ENCODE measurements at places on chromosomes 16 and 17. TPM values are rescaled to one million over a fixed set of nuclear protein-coding genes. Genes with fewer than 3 reads are reported as not detected.

- DNase-seq = no peak
These were observed 19.2 kb downstream of the PRKCB start for GRCh38 chr16:23855010-23855409.

The CTRB2 gene
- total RNA-seq = 7.3 TPM

DNA sequence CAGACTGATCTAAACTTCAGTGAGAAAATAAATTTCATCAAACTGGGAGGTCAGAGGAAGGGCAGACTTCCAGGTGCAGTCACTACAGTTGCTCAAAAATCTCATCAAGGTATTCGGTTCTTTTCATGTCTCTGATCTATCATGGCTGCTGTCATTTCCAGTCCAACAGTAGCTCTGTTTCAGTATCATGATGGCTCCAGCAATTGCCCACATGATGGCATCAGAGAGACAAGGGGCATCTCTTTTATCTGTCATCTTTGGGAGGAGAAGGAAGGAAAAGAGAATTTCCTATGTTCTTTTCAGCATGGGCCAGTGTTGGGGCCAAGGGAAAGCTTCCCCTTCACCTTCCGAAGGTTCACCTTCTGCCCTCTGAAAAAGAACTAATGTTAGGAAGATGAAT lies 504.9 kb upstream of the HSBP1 start:
- no peak for DNase-seq

DNA sequence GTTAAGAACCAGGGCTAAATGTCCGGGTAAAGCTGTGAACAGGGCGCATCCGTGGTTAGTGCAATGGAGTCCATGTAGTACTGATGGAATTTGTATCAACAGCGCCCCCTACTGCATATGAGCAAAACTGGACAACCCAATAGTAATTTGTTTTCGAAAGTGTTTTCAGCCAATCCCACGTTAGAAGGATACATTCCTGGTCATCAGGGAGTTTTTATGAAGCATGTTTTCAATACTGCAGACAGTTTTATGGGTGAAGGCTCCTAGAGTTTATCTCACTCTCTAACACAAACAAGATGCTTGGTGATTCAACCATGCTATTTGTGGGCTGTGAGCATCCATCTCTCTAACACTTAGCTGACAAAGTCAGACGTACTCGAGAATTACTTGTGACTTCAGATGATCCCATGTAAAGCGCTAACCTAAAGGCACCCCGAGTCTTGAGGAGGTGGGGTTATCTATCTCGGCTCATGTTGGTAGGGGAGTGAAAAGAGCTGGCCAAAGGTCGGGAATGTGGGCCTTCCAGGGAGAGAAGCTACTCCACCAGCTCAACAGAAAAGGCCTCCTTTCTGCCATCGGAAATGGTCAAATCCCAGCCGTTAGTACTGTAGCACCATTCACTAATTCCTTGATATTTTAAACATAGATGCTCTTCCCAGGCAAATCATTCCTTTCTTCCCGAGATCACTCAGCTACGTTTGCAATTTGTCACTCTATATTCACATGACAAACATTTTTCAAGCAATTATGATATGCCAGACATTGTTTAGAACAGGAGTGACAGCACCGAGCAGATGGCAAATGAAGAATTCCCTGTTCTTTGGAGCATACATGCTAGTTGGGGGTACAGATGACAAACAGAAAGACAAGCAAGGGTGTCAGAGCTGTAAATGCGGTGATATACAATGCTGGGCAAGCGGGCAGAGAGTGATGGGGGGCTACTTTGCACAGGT lies 46.9 kb upstream of the HNF1B start:
- DNase-seq = no peak

DNA sequence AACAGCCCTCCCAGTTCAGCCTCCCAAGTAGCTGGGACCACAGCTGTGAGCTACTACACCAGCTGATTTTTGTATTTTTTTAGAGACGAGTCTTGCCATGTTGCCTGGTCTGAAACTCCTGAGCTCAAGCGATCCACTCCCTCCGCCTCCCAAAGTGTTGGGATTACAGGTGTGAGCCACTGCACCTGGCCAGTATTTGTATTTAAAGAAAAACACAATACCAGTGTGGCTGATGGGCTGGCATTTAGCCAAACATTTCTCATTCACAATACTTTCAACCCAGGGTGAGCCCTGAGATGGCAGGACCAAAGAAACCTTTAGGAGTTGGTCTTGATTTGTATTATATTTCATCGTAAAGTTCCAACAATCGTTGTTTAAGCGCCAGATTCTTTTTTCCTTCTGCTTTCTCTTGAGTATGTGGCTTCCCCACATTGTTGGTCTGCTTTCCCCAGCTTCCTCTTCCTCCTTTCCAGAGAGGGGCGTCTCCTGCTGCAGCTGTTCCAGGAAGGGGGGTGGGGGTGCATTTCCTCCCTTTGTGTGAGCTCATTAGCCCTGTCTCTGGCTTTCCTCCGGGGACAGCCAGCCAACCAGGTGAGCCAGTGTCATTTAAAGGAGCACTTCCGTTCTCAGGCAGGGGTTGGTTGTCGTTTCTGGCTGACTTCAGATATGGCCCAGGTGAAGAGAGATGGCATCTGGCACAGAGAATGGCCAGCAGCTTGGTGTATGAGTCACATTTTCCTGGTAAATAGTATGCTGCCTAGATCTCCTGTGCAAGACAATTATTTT lies 79.9 kb downstream of the GPRC5B start:
- DNase-seq = no peak

- DNase-seq = no peak
These were observed 18.1 kb upstream of the GAN start for GRCh38 chr16:81296631-81297030.

DNA sequence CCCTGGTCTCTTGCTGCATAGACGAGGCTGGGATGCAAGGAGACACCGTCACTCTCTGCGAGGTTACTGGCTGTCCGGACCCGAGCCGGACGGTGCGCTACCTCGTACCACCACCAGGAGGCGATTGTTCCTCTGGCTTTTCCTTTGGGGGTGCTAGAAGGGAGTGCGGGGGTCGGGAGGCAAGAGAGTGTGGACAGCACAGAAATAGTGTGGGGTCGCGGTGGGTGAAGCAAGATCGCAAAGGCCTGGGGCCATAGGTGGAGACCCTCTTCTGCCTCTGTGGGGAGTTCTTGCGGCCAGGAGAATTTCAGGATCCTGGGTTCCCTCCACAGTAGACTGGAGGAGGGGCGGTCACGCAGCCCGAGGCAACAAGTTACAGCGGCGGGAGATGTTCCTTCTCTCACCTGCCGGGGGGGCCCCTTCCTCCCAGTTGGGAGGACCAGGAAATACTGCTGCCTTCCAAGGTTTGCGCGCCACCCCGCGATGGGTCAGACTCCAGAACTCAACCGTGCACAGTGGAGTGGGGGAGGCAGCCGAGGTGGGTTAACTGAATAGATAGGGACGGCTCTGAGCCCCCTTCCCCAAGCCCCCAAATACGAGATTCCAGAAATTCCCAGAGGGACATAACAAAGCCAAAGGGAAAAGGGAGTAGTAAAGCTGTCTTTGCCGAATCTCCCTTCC lies 6.9 kb downstream of the PHOSPHO1 start:
- peak; percentile 84 for DNase-seq

The GP1BA gene
- total RNA-seq = not detected

DNA sequence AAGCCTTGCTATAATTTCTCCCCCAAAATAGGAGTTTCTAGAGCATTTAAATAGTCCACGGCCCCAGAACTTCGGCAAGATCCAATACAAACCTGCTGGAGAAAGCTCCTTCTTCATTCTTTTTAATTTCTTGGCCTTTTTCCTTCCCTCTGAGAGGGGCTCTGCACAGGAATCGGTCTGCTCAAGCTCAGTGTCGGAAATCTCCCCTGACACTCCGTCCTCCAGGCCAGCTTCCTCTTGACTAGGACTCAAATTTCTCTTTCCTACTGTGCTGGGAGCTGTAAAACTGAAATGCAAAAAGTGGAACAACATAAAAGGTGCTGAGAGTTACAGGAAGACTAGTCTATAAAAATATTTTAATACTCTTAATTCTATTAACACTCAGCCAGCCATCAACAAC lies 183.3 kb downstream of the PARN start:
- DNase-seq = no peak

GRCh38 chr17:4896332-4897197 lies 2.8 kb upstream of the C17orf107 start:
- no peak for DNase-seq

The VTN gene
- total RNA-seq = 2.1 TPM

The TLCD1 gene
- 3.1 TPM for total RNA-seq

GRCh38 chr16:80802902-80803301 lies 1.5 kb downstream of the CDYL2 start:
- DNase-seq = no peak

DNA sequence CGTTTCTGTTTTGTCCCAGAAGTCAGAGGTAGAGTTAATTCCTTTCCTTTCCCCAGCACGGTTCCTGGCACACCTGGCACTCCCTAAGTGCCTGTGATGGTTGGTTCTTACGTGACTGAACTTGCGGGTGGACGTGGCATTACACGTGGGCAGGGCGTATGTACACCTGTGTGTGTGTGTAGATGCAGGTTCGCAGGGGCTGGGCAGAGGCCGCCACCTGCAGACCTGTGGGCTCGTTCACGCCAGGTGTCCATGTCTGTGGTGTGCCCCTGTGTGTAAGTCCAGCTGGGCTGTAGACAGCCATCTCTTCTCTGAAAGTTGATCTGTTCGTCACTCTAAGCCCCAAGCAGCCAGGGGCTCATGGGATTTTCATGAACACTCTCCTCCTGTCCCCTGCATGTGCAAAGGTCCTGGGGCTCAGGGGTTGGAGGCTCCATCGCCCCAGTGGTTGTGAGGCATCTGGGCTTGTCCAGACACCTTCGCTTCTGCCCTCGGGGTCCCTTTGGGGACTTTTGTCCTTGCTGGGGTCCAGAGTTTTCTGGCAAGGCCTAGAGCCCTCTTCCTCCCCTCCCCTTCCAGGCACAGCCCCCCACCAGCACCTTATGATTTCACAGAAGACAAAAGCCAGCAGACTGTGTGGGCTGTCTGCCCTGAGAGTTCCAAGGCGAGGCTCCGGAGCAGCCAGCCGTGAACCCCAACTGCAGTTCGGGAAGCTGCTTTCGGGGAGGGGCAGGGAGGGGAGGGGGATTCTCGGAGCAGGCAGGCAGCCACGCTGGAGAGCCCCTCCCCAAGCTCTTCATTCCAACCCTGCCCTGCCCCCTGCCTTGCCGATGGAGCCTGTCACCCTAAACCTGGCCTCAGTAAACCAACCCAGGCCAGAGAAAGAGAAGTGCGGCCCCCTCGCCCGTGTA lies 5.4 kb upstream of the FSCN2 start:
- DNase-seq = no peak

DNA sequence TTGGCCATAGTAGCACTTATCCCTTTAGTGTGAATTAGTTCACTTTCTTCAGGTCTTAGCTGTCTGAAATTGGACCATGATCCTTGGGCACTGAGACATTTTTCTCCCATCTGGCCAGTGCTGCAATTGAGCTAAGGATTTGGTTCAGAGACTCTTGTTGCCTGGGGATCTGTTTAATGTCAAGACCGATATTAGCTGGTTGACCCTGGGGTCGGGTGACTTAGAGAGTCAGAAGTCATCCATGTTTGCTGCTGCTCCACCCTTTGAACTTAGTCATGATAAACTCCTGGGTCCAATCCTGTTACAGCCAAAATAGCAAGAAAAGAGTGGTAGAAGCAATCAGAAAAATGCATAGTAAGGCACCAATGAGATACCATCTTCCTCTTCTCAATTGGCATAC lies 45.8 kb upstream of the TOX3 start:
- no peak for DNase-seq

GRCh38 chr17:39527220-39527813 lies 66.0 kb downstream of the CDK12 start:
- DNase-seq = no peak

The PERCC1 gene
- not detected for total RNA-seq

GRCh38 chr17:61877837-61878236 lies 14.5 kb upstream of the BRIP1 start:
- DNase-seq = no peak

DNA sequence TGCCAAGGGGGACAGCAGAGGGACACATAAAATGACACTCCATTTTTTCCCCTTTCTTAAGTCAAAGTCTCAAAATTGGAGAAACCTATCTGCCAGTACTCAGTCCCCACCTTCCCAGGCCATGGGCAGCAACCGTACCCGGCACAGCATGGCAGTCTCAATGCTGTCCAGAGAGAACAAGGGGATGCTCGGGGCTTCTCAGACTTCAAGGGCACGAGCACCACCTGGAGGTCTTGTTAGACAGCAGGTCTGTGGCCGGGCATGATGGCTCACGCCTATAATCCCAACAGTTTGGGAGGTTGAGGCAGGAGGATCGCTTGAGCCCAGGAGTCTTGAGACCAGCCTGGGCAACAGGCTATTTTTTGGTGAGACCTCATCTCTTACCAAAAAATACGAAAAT lies 3.2 kb downstream of the DNAH17 start:
- DNase-seq = no peak

- DNase-seq = no peak
These were observed 198.4 kb upstream of the SOX9 start for GRCh38 chr17:71922439-71922838.

DNA sequence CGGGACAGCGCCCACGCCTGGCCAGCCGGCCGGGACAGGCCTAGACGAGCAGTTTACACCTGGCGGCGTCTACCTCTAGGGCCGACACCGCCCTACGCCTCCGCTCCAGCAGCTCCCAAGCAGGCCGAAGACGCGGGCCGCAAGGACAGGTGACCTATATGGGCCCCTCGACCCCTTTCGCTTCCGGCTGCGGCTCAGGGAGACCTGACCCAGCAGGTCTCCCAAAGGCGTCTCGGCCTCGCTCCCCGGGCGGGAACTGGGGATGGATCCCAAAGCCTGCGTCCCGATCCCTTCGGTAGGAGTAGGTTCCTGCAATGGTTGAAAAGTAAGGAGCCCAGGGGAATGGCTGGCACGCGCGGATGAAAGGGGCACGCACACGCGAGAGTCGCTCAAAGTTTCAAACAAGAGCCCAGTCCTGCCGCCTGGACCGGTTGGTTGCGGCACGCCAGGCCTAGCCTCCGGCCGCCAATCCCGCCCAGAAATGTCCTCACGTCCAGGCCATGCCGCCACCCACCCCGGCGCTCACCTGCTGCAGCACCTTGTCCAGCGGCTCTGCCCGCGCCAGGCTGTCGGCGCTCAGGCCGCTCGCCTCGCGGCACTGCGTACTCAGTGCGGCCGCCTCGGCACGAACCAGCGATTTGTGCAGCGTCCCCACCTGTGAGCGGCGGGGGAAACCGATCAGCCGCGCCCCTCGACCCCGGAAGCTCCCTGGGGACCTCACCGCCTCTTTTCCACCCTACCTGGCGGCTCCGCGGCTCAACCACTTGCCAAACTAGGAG lies 630 bp downstream of the ESRP2 start:
- no peak for DNase-seq

DNA sequence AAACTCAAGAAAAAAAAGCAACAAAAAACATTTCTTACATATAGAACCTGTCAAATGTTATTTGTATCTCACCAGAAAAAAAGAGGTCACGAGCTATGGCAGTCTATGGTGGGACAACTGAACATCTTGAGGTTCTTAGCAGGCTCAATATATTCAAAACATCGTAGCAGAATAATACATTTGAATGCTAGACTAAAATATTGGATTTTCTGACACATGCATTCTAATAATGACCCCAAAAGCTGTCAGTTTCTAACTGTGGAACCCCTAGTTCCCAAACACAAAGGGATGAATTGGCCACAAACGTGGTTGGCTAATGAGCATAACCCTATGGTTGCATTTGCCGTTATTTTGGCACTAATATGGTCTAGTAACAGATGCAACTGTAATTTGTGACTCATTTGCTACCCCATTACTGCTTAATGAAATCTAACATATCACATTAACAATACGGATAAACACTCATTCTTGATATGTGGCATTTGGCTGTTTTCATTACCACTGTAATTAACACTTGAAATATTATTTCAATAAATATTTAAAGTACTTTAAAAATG lies 81.2 kb downstream of the TOX3 start:
- DNase-seq = no peak

GRCh38 chr17:44623070-44623725 lies 33.1 kb upstream of the MEIOC start:
- DNase-seq = no peak

The TNFRSF12A gene
- total RNA-seq = 13.6 TPM

The CSH1 gene
- total RNA-seq = not detected
